Stimulated activated memory B cell treated with anti-CD40 and anti-IgM and Interleukin-4, amounts not matched to agents 10 μg/mL and 1 μg/mL and 100 μg/mL, for 72 hours (primary cell): ENCODE measurements at places on chromosomes 3 and 15.
A peak's percentile ranks its signal among the peaks of the same experiment; 100 is the strongest.

DNA sequence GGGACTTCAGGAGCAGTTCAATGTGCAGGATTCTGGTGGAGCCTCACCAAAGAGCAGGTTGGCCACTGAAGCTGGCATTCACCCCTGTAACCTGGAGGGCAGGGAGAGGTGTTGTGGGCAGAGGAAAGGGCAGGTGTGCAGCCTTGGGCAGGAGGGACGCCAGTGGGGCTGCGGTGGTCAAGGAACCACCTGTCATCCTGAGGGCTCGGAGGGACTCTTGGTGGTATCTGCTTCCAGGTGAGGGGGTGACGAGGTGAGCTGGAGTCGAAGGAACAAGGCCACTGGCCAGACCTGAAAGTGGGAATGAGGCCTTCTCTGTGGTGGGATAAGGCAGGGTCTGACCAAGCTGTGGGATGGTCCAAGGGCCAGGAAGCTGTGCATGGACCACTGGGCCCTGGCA is 269.5 kb downstream of the PLCL2 start:
- no peaks in the 10 kb centered on the region for H3K27me3 ChIP-seq
- peaks cover 16% of the 10 kb centered on the region for H3K4me1 ChIP-seq
- no peak overlapping the region for H3K27ac ChIP-seq
- peaks cover 65% of the 10 kb centered on the region for H3K36me3 ChIP-seq

DNA sequence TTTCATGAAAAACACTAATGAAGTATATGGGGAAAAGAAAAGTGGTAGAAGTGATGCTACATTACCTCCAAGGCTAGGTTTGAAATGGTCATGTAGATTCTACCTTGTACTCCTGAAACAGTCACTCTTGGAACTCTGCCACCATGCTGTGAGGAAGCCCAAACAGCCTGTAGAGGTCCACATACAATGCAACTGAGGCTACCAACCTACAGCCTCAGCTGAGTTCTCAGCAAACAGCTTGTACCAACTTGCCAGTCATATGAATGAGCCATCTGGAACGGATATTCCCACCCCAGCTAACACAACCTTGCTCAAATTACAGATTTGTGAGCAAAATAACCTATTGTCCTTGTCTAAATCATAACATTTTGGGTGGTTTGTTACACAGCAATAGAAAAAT is 193.5 kb downstream of the ULK4 start:
- no peak for ATAC-seq
- no peaks in the 10 kb centered on the region for H3K27me3 ChIP-seq
- H3K4me1 ChIP-seq, result no peaks in the 10 kb centered on the region
- H3K27ac ChIP-seq, result no peak overlapping the region
- no peak overlapping the region for H3K4me3 ChIP-seq

GRCh38 chr3:158531334-158531733 is 39.7 kb upstream of the MLF1 start:
- no peaks in the 10 kb centered on the region for H3K27me3 ChIP-seq
- ATAC-seq, result no peak
- H3K27ac ChIP-seq, result no peak overlapping the region
- no peaks in the 10 kb centered on the region for H3K4me1 ChIP-seq

DNA sequence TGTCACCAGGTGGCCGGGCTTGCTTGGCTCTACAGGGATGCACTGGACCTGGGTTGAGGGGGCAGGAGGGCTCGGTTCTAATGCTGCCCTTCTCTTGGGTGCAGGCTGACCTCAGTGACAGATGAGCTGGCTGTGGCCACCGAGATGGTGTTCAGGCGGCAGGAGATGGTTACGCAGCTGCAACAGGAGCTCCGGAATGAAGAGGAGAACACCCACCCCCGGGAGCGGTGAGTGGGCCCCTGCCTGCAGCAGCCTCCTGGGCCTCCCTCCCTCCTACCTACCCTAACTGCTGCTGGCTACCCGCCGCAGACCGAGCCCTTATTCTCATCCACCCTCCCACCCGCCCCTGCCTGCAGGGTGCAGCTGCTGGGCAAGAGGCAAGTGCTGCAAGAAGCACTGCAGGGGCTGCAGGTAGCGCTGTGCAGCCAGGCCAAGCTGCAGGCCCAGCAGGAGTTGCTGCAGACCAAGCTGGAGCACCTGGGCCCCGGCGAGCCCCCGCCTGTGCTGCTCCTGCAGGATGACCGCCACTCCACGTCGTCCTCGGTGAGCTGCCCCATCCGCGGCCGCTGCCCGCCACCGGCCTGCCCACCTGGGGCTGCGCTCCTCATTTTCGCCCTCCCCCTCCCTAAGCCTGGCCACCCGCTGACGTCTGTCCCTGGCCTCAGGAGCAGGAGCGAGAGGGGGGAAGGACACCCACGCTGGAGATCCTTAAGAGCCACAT is 5.6 kb downstream of the FES start:
- no peak overlapping the region for H3K4me3 ChIP-seq
- peak overlapping the region; percentile 31 for H3K27ac ChIP-seq
- H3K4me1 ChIP-seq, result peaks cover 22% of the 10 kb centered on the region
- H3K27me3 ChIP-seq, result no peaks in the 10 kb centered on the region

DNA sequence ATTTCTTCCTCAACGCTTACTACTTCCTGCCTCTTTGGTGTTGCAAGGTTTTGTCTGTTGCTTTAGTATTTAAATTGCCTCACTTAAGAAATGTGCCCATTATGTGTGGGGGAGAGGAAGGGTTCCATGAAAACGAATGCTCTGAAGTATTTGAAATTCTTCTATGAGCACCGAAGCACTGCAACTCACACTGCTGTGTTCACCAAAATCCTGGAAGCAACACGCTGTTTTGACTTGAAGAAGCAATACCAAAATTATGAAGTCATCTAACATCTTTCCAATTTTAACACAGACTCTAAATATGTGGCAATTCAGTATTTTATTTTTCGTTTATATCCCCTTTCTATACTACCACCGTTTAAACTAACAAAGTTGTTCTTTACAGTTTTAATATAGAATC is 101.5 kb downstream of the RBMS3 start:
- no peaks in the 10 kb centered on the region for H3K27me3 ChIP-seq
- no peak for ATAC-seq
- no peaks in the 10 kb centered on the region for H3K36me3 ChIP-seq
- H3K27ac ChIP-seq, result no peak overlapping the region
- no peak overlapping the region for H3K4me3 ChIP-seq
- no peaks in the 10 kb centered on the region for H3K4me1 ChIP-seq

- no peaks in the 10 kb centered on the region for H3K4me1 ChIP-seq
- H3K27me3 ChIP-seq, result no peaks in the 10 kb centered on the region
- H3K36me3 ChIP-seq, result no peaks in the 10 kb centered on the region
- H3K27ac ChIP-seq, result no peak overlapping the region
- ATAC-seq, result no peak
These were observed 123.8 kb upstream of the FEZF2 start for GRCh38 chr3:62497156-62497555.

- no peak overlapping the region for H3K4me3 ChIP-seq
- no peaks in the 10 kb centered on the region for H3K36me3 ChIP-seq
- peak overlapping the region; percentile 1 for H3K27ac ChIP-seq
- peak; percentile 28 for ATAC-seq
- peaks cover 33% of the 10 kb centered on the region for H3K4me1 ChIP-seq
These were observed 217.4 kb upstream of the CD96 start for GRCh38 chr3:111324645-111325044.

GRCh38 chr3:94416768-94417167 is 353.9 kb downstream of the NSUN3 start:
- no peak for ATAC-seq
- no peaks in the 10 kb centered on the region for H3K36me3 ChIP-seq
- no peak overlapping the region for H3K27ac ChIP-seq
- no peak overlapping the region for H3K4me3 ChIP-seq
- H3K27me3 ChIP-seq, result no peaks in the 10 kb centered on the region

DNA sequence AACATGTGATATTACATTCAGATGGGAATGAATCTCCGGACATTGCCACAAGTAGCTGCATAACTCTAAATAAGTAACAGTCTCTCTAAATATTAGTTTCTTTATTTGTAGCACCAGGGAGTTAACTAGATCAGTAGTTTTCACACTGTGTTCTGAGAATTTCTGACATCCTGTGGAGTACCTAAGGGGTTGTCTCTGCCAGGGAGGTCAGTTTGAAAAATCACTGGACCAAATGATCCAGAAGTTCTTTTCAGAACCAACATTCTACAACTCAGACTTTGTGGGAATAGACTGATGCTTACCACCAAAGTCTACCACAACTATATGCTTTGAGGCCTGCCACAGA is 9.0 kb upstream of the ILDR1 start:
- H3K27me3 ChIP-seq, result no peaks in the 10 kb centered on the region
- ATAC-seq, result no peak
- H3K27ac ChIP-seq, result peak overlapping the region; percentile 87
- peaks cover 31% of the 10 kb centered on the region for H3K36me3 ChIP-seq
- peaks cover 44% of the 10 kb centered on the region for H3K4me1 ChIP-seq

GRCh38 chr3:45567730-45568172 is 26.8 kb upstream of the LIMD1 start:
- H3K4me3 ChIP-seq, result peak overlapping the region; percentile 35
- peak; percentile 89 for ATAC-seq
- H3K27ac ChIP-seq, result peak overlapping the region; percentile 63
- H3K4me1 ChIP-seq, result peaks cover 59% of the 10 kb centered on the region
- no peaks in the 10 kb centered on the region for H3K27me3 ChIP-seq
- no peaks in the 10 kb centered on the region for H3K36me3 ChIP-seq

GRCh38 chr3:9157651-9158362 is 91.6 kb downstream of the SRGAP3 start:
- no peak overlapping the region for H3K27ac ChIP-seq
- no peaks in the 10 kb centered on the region for H3K4me1 ChIP-seq
- no peaks in the 10 kb centered on the region for H3K36me3 ChIP-seq
- ATAC-seq, result no peak
- peaks cover 21% of the 10 kb centered on the region for H3K27me3 ChIP-seq

GRCh38 chr3:64496786-64497490 is 190.9 kb downstream of the ADAMTS9 start:
- no peaks in the 10 kb centered on the region for H3K36me3 ChIP-seq
- H3K4me1 ChIP-seq, result no peaks in the 10 kb centered on the region

DNA sequence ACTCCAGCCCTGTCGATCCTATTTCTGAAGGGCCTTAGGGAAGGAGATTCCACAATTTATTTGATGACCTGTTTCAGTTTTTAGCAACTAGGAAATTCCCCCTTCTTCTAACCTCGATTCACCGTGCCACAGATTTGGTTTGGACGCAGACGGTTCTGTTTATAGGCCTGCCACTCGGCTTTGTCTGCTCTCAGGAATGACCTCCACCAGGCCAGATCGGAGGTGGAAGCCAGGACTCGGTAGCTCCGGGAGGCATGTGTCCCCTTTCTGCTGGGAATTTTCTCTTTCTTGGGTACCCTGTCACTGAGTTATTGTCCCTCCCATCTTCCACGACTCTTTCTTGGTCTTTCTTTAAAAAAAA is 85.5 kb upstream of the ETV5 start:
- no peaks in the 10 kb centered on the region for H3K27me3 ChIP-seq
- no peak overlapping the region for H3K27ac ChIP-seq

- peak within 1 kb of the TSS; percentile 65 for H3K4me3 ChIP-seq
- peaks cover 66% of the 10 kb centered on the region for H3K27me3 ChIP-seq
- H3K4me1 ChIP-seq, result peaks cover 6% of the 10 kb centered on the region
- H3K36me3 ChIP-seq, result no peaks in the 10 kb centered on the region
These were observed at the start of gene SLC6A1 for GRCh38 chr3:10992017-10992942. SLC6A1 (plus strand) TSS chr3:10992748; CDS start chr3:11017212, 24,464 bp downstream.
